ENCODE measurements at places on chromosomes 4 and X.
A peak's percentile ranks its signal among the peaks of the same experiment; 100 is the strongest.

GRCh38 chr4:155789391-155789790, 30.6 kb downstream of the GUCY1B1 start:
- DNase-seq = no peak

- DNase-seq = peak; percentile 24
Measured at GRCh38 chrX:131802836-131803626, 220.1 kb upstream of the STK26 start.

- no peak for DNase-seq
Measured at GRCh38 chrX:78357342-78358055, 30.1 kb upstream of the CYSLTR1 start.

GRCh38 chrX:124414281-124414680, 67.9 kb downstream of the SH2D1A start:
- no peak for DNase-seq

- no peak for DNase-seq
Measured at GRCh38 chrX:115311601-115312001, 22.1 kb downstream of the LUZP4 start.

DNA sequence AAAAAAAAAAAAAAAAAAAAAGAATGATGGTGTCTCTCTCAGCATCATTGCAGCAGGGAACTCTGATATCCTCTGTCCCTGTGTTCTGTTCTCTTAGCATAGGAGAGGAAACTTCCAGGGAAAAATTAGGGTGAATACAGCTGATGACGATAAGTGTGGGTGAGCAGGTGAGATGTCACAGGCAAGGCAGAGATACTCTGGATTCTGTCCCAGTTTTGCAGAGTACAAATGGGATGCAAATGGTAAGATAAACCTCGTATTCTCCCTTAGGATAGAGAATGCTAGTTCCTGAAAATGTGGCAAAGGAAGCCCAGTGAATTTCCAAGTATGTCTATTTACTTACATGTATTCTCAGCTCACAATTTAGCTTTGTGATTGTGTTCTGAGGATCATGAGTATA, 671.6 kb upstream of the BOD1L1 start:
- no peak for DNase-seq

DNA sequence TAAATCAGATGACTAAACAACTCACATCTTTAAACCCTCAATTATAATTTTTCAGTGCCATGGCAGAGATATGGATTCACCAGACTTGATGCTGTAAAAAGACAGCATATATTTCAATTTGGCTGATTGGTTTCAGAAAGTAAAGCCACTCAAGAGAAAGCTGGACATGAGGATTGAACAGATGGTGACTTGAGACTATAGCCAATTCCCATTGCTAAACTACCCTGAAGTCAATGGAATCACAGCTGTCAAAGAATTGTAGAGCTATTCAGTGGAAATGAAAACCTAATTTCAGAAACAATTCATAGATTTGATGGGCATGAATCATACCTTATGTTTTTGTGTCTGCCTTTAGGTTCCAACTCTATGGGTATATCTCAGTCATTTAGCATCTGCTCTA, 510.6 kb upstream of the BOD1L1 start:
- DNase-seq = no peak

- DNase-seq = no peak
Measured at GRCh38 chrX:95950679-95951078, 734.0 kb upstream of the DIAPH2 start.

DNA sequence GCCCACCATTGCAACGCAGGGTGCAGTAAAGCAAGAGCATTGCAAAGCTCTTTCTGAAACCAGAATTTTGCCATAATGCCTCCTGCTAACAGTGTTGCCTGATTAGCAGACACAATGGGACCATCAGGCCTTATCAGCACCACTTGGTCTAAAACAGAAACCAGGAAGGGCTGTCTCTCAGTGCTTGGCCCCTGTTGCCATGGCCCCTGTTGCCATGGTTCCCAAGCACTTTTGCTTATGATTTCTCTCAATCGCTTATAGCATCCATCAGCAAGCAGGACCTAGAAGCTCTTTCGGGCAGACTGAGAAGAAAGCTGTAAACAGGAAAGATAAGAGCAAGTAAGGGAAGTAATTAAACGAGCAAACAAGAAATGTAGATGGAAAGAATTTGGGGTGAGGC, 36.8 kb downstream of the RTL5 start:
- no peak for DNase-seq

DNA sequence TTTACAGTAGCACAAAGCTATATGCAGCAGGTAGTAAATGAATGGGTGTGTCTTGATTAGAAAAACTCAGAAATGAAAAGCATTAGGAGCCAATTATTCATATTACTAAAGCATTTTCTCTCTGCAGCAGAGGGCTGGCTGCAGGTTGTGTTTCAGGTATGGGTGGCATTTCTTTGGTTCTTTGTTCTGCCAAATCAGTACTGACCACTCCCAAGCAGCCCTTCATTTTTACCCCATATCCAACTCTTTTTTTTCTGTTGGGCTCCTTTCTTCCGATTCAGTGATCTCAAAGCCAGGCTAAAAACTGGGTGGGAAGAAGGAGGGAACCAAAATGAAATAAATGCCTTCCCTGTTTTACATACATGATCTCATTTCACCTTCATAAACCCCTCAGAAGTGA, 162.3 kb downstream of the SPRY1 start:
- DNase-seq = no peak

DNA sequence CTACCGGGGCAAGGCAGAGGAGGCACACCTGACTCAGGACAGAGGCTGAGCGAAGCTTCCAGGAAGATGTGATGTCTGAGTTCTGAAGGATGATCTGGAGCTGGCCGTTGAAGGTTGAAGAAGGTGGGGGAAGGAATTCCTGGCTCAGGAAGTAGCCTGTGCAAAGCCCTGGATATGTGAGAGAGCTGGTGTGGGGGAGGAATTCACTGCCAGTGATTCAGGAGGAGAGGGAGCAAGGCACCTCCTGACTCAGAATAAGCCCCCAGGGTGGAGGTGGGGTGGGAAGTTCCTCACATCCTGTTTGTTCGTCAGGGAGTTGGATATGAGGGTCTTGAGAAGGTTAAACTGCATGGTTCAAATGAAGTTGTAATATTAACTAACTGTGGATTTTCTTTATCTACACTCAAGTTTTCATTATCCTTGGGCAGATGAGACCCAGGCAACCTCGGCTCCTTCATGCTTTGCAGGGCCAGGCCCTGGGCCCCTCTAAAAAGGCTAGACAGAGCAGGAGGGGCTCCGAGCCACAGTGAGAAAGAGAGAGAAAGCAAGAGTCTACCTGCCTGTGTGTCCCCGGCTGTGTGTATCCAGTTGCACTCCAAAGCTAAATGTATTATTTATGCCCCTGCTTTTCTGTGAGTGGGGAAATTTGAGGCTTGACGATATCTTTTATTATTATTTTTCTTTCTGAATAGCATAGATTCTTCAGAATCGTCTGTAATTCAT, 7.1 kb downstream of the NHSL2 start:
- DNase-seq = no peak
